Activated CD4-positive, alpha-beta T cell treated with anti-CD3 and anti-CD28 coated beads for 24 hours (primary cell): ENCODE measurements at places on chromosomes 7 and 10.

DNA sequence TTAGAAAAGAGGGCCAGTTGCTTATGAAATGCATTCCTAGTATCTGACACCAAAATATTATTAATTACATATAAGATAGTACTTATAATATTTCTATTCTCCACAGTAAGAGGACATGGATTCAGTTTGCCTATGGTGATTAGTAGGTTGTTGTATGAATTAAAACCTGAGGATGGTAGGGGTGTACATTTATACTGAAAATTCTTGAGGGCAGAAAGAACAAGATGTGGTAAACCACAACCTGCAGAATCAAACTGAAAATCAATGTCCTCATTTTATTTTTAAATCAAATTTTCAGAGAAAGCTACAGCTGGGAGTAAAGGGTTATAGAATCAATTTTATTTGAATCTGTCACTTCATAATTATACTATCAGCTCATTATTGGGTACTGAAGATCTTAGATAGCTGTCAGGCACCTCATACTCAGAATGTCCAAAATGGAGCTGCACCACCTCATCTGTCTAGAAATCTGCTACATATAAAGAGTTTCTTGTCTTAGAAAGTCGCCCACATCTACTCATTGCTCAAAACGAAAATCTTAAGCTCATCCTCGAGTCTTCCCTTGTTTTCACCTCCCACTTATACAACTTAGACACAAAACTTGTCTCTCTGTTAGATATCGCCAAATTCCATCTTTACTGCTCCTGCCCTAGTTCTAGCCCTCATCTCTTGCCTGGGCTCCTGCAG, 65.4 kb downstream of the MYO3A start:
- no peak for DNase-seq

GRCh38 chr7:76139670-76140069, 62.0 kb upstream of the SRRM3 start:
- no peak for DNase-seq

- no peak for DNase-seq
These were observed 1079.9 kb downstream of the CNTNAP2 start for GRCh38 chr7:147196481-147196880.

DNA sequence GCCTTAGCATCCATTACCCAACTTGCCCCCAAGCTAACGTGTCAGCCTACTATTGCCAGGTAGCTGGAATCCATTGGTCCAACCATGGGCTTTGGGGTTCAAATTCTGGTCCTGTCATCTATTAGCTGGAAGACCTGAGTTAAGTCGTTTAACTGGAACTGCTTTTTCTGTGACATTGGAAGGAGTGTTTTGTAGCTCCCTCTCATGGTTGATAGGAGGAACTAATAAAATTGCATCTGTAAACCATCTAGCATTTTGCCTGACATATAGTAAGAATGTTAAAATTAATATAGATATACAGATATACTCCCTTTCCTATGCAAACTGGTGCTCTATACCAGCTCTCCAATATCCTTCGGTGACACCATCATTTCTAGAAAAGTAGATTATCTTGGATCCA, 23.8 kb upstream of the SLF2 start:
- no peak for DNase-seq

DNA sequence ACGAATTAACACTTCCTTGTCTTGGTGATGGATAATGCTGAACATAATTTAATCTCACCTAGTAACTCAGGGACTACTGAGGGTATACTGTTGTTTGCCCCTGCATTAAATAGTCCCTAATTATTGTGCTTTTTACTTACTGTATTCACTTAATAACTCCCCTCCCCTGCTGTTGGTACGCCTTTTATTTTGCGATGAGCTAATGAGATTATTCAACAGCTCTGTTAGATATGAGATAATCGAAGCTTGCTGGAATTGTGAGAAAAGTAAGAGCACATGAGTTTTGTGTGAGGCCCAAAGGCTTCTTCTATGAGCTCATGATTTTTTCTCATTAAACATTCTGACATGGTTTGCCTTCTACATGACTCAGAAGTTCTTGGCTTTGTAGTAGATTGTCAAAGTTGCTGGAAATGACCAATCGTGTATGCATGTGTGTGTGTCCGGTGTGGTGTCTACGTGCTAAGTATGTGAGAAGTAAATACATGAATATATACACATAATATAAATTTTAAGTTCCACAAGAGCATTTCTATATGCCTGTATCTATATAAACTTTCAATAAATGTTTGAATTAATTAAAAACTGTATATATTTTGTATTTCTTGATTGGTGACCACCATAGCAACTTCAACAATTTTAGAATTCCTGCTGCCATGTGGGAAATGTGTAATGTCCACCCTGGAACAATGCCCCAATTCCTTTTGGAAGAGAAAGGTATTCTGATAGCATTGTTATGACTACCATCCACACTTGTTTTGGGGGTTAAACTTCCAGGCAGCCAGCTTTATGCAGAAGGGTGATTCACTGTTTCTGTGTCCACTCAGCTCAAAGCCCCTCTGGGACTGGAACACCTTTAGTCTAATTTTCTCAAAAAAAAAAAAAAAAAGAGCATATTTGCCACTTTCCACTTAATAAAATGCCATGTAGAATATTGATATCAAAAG, 106.2 kb downstream of the SAMD9 start:
- no peak for DNase-seq

GRCh38 chr10:69459893-69460575, 8.8 kb downstream of the TSPAN15 start:
- DNase-seq: no peak

- DNase-seq: no peak
These were observed 135.4 kb downstream of the EVX1 start for GRCh38 chr7:27377988-27378387.

GRCh38 chr10:114767986-114768821, 53.4 kb upstream of the FHIP2A start:
- DNase-seq: no peak

DNA sequence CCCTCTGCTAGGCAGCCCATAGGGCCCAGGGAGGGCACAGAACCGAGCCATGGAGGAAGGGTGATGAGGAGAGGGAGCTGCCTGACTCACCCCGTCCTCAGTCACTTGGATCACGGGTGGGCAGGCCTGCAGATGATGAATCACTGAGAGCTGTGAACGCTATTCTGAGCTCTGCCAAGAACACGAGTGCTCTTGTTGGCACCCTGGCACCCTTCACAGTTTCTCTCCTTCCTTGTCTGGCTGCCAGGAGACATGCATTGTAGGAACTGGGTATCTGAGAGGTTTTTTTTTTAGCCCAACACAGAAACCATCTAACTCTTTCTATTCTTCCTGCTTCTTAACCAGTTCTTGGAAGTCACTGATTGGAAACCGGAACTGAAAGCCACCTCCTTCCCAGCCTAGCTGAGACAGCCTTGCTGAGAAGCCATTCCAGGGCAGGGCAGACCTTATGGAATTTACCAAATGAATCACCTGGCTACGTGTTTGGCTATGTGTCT, 82.1 kb downstream of the SLC37A3 start:
- no peak for DNase-seq
